ENCODE measurements at places on chromosomes 12 and 14.

- no peak for DNase-seq
Observed at GRCh38 chr12:116529048-116529447, 30.1 kb upstream of the MAP1LC3B2 start.

GRCh38 chr12:65605019-65605418 is 219.3 kb upstream of the HMGA2 start:
- DNase-seq = no peak

GRCh38 chr14:64958201-64958600 is 13.9 kb downstream of the RAB15 start:
- DNase-seq = no peak

- peak; percentile 54 for DNase-seq
Observed at GRCh38 chr14:20477211-20477876, 8.1 kb downstream of the PNP start.

GRCh38 chr12:19129122-19129485 is 429 bp upstream of the PLEKHA5 start:
- DNase-seq = no peak

DNA sequence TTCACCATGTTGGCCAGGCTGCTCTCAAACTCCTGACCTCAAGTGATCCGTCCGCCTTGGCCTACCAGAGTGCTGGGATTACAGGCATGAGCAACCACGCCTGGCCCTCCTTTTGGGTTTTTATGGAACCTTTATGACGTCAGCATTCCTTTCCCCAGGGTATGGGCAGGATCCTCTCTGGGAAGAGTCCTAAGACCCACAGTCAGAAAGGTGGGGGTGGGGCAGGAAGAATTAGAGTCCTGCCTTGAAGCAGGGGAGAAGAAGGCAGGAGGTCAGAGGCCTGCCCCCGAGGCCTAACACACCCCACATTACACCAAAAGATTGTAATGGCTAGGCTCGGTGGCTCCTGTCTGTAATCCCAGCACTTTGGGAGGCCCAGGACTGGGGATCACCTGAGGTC is 30.8 kb upstream of the CDK17 start:
- no peak for DNase-seq

DNA sequence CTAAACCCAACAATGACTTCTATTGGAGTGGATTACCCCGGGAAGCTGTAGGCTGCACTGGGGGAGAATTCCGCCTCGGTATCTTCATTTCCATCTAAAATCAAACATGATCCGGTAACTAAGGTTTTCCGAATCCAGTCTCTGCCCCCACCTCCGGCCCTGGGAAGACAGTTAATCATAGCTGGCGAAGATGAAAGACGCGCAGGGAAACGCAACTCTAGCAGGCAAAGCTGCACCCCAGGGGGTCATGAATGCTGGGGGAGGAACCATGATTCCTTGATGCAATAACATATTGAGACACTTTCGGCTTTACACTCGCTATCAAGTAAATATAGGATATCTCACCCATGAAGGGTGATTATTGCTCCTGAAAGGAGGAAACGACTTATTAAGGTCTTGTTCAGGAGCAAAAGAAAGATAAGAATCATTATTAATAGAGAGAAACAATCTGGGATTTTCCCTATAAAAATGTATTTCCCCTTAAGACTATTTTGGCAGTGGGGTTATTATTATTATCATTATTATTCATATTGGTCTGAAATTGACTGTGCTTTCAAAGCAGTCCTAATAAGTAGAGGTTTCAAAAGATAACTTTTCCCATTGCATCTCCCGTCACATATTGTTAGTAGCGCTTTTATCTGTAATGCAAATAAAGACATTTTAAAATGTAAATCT is 614.9 kb downstream of the VRK1 start:
- DNase-seq = peak; percentile 8

- DNase-seq = no peak
Observed at GRCh38 chr12:106204312-106204711, 43.5 kb downstream of the CKAP4 start.

DNA sequence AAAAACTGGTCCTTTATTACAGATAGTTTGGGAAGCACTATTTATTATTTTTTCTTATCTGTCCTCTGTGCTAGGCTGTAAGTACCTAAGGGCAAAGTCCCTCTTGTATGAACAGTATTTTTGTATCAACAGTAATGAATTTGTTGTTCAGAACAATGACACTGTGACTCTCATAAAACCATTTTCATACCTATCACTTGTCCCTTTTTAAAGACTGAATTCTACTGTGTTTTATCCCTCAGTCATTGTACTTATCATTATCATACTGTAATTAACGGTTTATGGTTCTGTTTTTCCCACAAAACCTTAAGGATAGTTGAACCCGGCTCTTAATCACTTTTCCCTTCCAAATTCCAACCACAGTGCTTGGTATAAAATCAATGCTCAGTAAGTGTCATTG is 69.4 kb downstream of the SRGAP1 start:
- DNase-seq = no peak

GRCh38 chr14:104554088-104554607 is 25.4 kb upstream of the C14orf180 start:
- DNase-seq = no peak

- DNase-seq = no peak
Observed at GRCh38 chr14:97724265-97724731, 927.1 kb downstream of the VRK1 start.

DNA sequence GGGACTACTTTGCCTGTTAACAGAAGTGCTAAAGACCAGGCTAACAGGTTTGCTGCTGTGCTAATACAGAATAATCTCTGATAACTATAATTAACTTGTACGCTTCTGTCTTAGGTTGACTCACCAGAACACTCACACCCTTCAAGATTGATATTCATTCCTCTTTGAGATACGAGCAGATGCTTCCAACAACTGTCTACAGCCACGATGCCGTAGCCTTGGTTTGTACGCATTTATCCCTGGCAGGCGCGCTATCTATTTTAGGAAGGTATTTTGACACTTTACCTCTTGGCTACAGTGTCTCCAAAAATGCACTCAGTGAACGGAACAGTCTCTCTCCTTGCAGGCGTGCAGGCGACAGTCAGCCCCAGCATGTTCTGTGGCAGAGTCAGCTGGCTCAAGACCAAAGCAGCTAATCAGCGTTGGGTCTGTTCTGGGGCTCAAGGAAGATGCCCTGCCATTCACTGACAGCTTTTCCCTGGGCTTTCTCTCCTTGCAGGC is 146.4 kb upstream of the PRICKLE1 start:
- no peak for DNase-seq

DNA sequence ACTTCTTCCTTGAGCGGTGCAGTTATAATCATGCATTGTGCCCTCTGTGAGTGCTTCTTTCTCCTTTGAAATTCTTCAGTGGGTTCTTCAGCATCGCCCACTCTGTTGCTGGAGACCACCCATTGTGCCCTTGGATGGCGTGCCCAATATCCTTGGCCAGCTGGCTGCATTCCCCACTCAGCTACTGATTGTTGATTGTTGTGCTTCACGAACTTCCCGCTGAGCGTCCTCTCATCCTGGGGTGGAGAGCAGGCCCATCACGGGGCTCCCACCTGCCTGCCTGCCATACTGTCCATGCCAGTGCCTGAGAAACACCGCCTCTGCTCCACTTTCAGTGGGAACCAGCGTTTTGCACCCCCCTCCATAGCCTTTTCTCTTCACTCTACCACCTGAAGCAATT is 8.6 kb upstream of the SSTR1 start:
- no peak for DNase-seq

- DNase-seq = no peak
Observed at GRCh38 chr12:43880547-43880946, 44.7 kb downstream of the TMEM117 start.

DNA sequence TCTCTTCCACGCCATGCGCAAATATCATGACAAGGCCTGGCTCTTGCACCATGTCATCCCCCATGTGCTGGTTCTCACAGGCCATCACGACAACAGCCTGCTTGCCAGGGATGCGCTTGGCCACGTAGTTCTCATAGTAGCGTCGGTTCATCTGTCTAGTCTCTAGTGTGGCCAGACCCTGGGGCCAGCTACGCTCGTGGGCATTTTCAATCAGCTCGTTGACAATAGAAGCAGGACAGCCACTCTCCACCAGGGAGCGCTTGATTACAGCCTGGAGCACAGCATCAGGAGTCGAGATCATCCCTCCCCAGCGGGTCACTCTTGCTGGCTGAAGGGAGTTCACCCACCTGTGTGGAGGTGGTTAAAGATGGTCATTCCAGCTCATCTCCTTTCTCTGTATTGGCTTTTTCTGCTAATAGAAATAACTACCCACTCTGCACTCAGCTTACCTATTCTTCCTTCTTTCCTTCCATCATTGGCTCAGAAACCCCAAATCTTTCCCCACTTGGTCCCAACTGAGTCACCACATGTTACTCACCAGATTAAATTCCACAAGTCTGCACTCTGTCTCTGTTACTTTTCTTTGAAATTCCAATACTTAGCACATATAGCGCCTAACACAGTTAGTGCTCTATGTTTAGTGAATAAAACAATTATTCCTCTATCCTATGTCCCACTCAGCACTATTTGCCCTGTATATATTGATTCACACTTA is 15.1 kb downstream of the RNF41 start:
- peak; percentile 61 for DNase-seq

DNA sequence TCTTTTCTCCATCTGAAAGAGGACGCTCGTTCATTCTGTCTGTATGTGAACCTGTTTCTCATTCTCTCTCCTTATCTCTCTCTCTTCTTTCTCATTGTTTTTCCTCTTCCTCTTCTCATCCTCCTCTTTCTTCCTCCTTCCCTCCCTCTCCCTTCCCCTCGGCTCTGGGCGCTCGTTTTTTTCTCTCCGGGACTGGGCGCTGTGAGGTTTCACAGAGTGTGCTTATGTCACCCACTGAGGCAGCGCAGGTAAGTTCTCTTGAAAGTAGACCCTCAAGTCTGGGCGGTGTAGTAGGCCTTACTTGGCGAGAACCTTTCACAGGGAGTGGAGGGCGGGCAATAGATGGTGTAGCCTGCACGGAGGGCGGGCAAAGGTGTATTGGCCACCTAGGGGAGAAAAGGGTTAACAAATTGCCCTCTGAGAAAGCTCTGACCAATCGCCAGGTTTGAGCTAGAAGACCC is 4.5 kb upstream of the SIX1 start:
- DNase-seq = no peak

- peak; percentile 92 for DNase-seq
Observed at GRCh38 chr12:106136263-106136662, 2.5 kb downstream of the NUAK1 start.

GRCh38 chr12:109387425-109388166 is 39.9 kb downstream of the MYO1H start:
- peak; percentile 49 for DNase-seq

DNA sequence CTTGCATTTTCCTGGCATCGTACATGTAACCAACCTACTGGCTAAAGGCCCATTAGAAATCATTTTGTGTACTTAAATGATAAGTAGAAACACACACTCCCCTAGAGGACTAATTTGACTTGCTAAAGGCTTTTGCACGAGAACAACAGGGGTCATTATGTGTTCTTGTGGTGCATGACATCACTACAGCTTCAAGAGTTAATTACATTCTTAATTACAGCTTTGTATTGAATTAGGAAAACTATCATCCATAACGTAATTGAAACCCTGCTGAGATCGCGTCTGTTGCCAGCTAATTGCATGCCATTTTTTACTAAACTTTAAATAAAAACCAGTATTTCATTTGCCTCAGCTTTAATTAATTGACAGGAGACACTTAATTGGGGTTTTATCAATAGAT is 51.4 kb downstream of the TMEM132C start:
- DNase-seq = no peak

GRCh38 chr12:24738441-24738840 is 210.5 kb downstream of the BCAT1 start:
- DNase-seq = peak; percentile 63

- DNase-seq = no peak
Observed at GRCh38 chr14:61212546-61212945, 68.6 kb downstream of the TMEM30B start.

GRCh38 chr12:40405419-40405818 is 180.6 kb downstream of the LRRK2 start:
- no peak for DNase-seq

DNA sequence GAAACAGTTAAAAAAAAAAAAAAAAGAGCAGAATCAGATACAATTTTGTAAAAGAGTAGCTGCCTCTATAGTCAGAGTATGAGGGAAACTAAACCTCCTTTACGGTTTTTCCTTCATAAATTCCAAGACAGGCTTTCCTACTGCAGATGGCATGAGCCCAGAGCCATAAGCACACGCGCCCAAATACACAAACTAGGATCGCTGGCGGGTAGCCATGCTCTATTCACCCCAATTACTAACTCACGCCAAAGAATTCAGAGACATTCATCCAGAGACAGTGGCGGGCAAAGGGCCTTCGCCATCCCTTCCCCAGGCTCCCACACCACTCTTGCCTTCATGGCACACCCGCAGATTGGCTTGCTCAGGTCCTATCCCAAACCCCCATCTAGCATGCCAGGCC is 48.2 kb downstream of the MOK start:
- DNase-seq = no peak

- DNase-seq = no peak
Observed at GRCh38 chr12:43361031-43361710, 190.8 kb downstream of the ADAMTS20 start.
